Muscle of back (tissue), 13 donors: ENCODE measurements at places on chromosomes 12 and 14.

DNA sequence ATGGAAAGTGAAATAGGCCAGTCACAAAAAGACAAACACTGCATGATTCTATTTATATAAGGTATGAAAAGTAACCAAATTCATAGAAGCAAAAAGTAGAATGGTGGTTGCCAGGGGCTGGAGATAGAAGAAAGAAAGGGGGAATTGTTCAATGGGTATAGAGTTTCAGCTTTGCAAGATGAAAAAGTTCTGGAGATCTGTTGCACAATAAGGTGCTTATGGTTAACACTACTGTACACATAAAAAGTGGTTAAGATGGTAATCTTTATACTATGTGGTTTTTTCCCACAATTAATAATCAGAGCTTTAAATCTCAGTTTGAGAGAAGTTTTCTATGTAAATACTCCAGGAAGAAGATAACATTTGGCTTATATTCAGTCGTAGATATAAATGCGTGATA, 73.4 kb downstream of the SLC38A4 start:
- DNase-seq, result no peak

DNA sequence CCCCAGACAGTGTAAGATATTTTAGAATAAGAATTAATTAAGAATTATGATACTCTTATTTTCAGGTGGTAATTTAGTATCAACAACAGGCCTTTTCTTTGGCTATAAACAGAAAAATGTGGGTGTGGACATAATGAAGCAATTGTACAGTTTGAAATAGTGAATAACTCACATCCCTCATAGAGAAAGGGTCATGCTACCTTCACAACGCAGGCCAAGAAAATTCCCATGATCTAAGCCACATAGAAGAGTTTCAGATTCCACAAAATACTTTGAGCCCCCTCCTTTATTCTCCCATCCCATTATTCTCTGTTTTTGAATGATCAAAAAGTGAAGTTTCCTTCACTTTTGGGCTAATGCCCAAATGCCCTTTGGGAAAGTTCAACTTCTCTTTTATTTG, 23.5 kb upstream of the DHRS7 start:
- DNase-seq, result no peak

GRCh38 chr14:99955826-99956455, 109.3 kb upstream of the EVL start:
- no peak for DNase-seq

DNA sequence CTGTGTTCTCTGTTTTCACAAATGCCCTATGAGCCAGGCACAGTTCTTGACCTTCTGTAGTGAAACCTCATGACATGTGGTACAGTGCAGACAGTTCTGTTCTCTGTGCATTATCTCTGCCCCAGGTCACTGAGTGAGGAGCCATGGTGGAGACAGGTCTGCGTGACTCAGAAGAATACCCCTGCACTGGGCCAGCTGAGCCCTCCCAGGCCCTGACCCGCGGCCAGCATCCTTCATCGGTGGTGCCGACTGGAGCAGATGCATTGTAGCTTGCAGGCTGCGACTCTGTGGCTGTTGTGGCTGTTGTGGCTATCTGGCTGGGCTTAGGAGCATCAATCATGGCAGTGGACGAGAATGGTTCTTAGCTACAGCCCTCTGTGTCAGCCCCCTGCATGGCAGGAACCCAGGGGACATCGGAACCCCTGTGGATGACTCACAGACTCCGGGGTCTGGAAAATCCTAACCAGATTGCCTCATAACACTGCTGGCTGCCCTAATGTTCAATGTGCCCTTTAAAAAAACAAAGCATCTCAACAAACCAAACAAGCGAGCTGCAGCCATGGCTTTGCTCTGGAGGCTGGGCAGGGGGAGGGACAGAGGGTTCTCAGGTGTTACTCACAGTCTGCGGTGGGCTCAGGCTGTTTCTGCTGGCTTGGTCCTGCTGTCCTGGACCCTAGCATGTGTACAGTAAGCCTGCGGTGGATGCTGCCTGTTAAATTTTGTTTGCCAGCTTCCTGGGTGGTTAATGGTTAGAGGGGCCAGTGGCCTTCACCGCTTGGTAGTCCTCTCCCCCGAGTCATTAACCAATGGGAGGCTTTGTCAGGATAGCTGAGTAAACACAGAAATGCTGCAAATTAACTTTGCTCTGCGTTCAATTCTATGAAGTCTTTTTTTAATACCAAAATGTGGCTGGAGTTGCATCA, at the start of gene SERPINA6:
Gene SERPINA6 (minus strand): TSS at position 689 of the 923 bp plus-strand sequence. CDS start 8,688 bp downstream, outside the sequence.
- no peak for DNase-seq

- no peak for DNase-seq
These were observed 44.4 kb downstream of the ADGRD1 start for GRCh38 chr12:130998136-130998535.

GRCh38 chr12:62604871-62605270, 138.2 kb downstream of the MON2 start:
- DNase-seq, result peak; percentile 38
